ENCODE measurements at places on chromosomes 3 and 15.

DNA sequence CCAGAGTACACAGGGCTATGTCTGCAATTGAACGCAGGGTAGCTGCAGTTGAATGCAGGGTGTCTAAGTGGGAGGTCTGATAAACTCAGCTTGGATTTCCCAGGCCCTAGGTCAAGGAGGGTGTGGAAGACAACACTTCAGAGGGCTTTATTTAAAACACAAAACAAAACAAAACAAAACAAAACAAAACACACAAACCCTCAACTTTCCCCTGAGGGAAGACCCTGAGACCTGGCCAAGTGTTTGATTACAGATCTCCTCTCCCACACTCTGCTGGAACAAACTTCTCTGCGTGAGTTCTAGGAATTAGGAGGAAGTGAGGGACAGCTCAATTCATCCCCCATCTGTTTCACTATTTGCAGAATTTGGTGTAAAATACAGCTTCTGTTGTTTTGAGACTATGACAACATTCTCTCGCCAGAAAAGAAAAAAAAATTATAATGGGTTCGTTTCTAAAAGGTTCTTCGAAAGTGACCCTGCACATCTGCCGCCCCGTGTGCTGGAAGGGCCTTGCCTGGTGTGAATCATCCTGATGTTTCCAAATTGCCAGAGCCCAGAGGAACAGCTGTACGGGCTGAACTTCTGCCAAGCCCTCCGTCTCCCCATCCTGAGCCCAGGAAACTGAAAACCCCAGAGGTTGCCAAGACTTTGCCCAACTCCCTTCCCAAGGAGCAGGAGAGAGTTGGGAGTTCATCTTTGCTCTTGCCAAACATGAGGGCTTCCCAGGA, 73.3 kb upstream of the RAD18 start:
- DNase-seq = no peak

DNA sequence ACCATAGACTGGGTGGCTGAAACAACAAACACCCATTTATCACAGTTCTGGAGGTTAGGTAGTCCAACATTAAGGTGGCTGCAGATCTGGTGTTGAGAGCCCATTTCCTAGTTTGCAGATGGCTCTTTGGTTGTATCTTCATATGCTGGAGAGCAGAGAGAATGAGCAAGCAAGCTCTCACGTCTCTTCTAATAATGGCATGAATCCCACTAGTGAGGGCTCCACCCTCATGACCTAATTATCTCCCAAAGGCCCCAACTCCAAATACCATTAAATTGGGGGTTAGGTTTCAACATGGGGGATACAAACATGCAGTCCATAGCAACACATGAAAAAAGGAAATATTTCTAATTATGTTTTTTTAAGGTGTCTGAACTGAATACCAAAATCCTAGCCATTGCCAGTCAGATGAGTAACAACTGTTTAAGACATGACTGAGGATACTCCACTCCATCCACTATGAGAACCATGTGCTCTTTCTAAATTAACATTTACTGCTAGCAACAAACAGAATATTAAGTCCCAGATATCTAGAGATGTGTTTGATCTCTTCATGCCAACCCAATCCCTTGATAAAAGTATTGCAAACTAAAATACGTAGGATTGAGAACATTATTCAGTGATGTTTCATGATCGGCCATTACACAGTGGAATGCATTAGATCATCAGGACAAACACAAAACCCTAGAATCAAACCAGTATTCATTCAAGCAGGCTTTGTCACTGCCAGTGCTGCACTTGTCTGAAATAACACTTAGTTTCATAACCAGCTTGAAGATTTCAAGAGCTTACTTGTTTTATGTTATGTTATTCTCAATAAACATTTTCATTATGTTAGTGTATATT, 340.3 kb downstream of the SLC9A9 start:
- DNase-seq = no peak

DNA sequence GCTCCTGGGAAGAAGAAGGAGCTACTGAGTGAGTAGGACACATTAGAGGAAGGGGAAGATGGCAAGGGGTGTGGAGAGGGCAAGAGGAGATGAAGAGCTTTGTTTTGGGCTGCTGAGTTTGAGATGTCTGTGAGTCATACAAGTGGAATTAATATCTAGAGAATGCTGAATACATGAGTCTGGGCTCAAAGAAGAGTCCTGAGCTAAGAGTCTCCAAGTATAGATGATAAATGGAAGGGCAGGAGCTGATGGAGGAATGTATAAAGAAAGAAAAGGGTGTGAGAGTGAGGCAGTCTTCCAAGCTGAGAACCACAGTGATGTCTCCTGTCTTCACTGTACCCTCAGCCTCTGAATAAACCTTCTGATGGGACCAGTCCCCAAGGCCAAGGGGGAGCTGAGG, 205.5 kb upstream of the MRPL3 start:
- DNase-seq = no peak

DNA sequence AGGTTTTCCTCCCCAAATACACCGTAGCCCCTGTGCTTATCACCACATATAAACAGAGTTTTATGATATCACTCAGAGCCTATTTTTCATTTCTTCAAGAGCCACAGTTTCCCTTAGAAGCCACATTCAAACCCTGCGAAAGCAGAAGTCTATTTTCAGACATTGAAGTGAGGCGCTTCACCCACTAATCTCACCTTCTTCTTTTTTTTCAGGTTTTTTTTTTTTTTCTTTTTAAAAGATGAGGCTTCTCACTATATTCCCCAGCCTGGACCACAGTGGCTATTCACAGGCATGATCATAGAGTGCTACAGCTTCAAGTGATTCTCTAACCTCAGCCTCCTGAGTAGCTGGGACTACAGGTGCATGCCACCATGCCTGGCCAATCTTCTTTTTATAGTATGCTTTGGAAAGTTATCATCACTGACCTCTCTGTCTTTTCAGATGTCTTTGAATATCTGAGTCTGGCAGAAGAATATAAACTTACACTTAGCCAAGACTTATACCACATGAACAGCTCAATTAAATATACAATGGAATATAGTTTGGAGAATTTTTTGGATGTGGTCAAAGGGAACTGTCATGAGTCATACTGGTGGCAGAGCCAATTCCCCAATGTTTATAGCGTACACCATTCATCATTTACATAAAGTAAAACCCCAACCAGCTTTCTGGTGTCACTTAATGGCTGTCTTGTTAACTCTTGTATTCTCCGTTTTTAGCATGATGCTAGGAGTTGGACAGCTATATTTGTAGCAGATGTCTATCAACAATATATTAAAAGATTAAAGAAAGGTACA, 59.7 kb upstream of the CCDC50 start:
- no peak for DNase-seq

- DNase-seq = no peak
Observed at GRCh38 chr3:10926256-10926810, 66.2 kb upstream of the SLC6A1 start.

DNA sequence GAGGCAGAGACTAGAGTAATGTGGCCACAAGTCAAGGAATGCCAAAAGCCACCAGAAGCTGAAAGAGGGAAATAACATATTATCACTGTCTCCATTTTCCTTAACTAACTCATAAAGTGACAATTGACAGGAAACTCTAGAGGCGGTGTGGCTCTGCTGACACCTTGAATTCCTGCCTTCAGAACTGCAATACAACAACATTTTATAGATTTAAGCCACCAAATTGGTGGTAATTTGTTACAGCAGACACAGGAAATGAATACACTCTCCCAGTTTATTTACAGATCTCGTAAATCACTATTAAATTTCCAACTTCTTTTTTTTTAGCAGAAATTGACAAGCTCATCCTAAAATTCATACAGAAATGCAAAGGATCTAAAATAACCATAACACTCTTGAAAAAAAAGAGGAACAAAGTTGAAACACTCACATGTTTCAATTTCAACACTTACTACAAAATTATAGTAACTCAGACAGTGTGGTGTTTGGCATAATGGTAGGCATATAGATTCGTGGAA, 449.9 kb downstream of the OTOL1 start:
- DNase-seq = no peak

- no peak for DNase-seq
Observed at GRCh38 chr15:38019066-38019465, 84.6 kb downstream of the TMCO5A start.

DNA sequence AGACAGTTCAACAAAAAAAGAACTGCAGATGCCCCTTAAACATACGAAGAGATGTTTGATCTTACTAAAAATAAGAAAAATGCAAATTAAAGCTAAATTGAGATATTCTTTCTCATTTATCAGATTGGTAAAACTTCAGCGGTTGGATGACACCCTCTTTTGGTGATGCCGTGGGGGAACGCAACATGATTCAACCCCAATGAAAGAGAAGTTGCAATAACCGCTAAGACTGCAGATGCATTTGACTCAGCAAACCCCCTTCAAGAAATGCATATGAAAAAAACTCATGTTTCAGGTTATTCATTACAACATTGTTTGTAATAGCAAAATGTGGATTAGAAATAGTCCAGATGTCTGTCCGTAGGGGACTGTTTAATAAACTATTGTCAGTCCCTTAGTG, 3.6 kb downstream of the KLHL6 start:
- peak; percentile 57 for DNase-seq

Data from activated CD4-positive, alpha-beta T cell treated with anti-CD3 and anti-CD28 coated beads, Interleukin-2, amount 50 U/mL, for 48 hours (primary cell).